ENCODE measurements at places on chromosomes 3 and 15.

- no peaks in the 10 kb centered on the region for H3K27me3 ChIP-seq
- peaks cover 6% of the 10 kb centered on the region for H3K36me3 ChIP-seq
- peak overlapping the region; percentile 93 for H3K27ac ChIP-seq
- peaks cover 64% of the 10 kb centered on the region for H3K4me1 ChIP-seq
- peak overlapping the region; percentile 79 for H3K4me3 ChIP-seq
Observed at GRCh38 chr3:46990573-46991374, 11.3 kb downstream of the NBEAL2 start.

DNA sequence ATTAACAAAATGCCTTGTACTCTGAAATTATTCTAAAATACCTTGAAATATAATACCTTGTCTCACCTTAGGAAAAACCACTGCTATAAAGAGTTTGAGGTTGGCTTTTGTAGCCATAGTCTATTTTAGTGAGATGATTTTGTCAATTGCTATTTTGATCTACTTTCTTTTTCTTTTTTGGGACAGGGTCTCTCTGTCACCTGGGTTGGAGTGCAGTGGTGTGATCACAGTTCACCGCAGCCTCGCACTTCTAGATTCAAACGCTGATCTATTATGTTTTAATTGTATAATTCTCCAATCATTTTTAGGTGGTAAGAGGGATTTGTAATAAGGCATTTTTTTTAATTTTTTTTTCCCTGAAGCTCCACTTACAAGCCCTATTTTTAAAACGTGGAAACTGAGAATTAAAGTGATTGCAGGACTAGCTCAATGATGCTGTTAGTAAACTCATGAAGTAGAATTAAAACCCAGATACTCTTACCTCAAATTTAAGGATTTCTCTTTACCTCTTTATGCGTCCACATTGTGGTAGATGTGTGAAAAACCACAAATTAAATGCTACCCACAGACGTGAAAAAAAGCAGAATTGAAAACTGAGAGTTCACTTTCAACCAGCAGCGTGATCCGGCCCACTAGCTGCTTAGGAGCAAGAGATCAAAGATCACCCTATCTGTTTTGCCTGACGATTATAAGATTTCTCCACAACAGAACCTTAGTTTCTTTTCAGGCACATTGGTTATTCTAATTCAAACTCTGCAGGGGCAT, 384.2 kb downstream of the CGGBP1 start:
- DNase-seq: no peak
- H3K27me3 ChIP-seq: no peaks in the 10 kb centered on the region
- H3K4me1 ChIP-seq: peaks cover 5% of the 10 kb centered on the region
- no peak overlapping the region for H3K27ac ChIP-seq
- H3K36me3 ChIP-seq: no peaks in the 10 kb centered on the region
- H3K4me3 ChIP-seq: no peak overlapping the region

DNA sequence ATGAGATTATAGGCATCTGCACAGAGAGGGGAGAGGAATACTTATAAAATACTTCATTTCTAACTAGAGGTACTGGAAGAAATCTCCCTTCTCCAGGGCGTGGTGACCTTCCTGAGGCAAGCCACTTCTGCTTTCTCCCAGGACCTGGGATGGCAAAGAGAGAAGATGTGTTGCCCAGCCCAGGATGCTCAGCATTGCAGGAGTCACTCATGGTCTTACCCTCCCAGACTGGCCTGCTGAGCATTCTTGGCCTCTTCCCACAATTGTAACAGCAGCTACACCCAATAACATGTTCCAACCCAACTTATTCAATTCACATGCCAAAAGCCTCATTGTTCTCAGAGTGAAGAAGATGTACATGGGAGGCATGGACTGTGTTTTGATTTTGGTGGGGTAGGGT, 37.9 kb downstream of the IL20RB start:
- no peak for DNase-seq
- no peaks in the 10 kb centered on the region for H3K27me3 ChIP-seq
- H3K4me1 ChIP-seq: peaks cover 4% of the 10 kb centered on the region
- peak overlapping the region; percentile 68 for H3K27ac ChIP-seq
- no peaks in the 10 kb centered on the region for H3K36me3 ChIP-seq
- no peak overlapping the region for H3K4me3 ChIP-seq

GRCh38 chr3:42213417-42213816, 52.6 kb downstream of the CCK start:
- no peak for DNase-seq
- peaks cover 8% of the 10 kb centered on the region for H3K36me3 ChIP-seq
- H3K4me3 ChIP-seq: peak overlapping the region; percentile 21
- peaks cover 32% of the 10 kb centered on the region for H3K4me1 ChIP-seq
- no peak overlapping the region for H3K27ac ChIP-seq
- H3K27me3 ChIP-seq: no peaks in the 10 kb centered on the region

All from T-helper 17 cell (primary cell).